ENCODE measurements at places on chromosomes 2 and 18. TPM values are rescaled to one million over a fixed set of nuclear protein-coding genes. Genes with fewer than 3 reads are reported as not detected.

The BOLL gene
- not detected for total RNA-seq

The CYS1 gene
- 7.0 TPM for total RNA-seq

The AKAIN1 gene
- not detected for total RNA-seq

The CPS1 gene
- total RNA-seq, result 35.7 TPM

The SLC9A4 gene
- not detected for total RNA-seq

The IL36B gene
- not detected for total RNA-seq

The UGT1A10 gene
- 0.41 TPM for total RNA-seq

The ELAC1 gene
- total RNA-seq, result 8.3 TPM

The ZNF521 gene
- 35.7 TPM for total RNA-seq

The ZBTB7C gene
- total RNA-seq, result 0.41 TPM

The TPRKB gene
- total RNA-seq, result 54.8 TPM

The DOK1 gene
- 11.4 TPM for total RNA-seq

The AMER3 gene
- total RNA-seq, result not detected

The IL36G gene
- total RNA-seq, result not detected

The INHA gene
- 0.18 TPM for total RNA-seq

The GKN2 gene
- total RNA-seq, result not detected

The ITGA6 gene
- total RNA-seq, result 4.0 TPM

The LCT gene
- not detected for total RNA-seq

The LDLRAD4 gene
- total RNA-seq, result 0.54 TPM

Data from fibroblast of the aortic adventitia (primary cell).